Heart right ventricle (tissue), 16 donors: ENCODE measurements at places on chromosomes 16 and 17. TPM values are rescaled to one million over a fixed set of nuclear protein-coding genes. Genes with fewer than 3 reads are reported as not detected.

- peak; percentile 78 for DNase-seq
- no peaks in the 10 kb centered on the region for H3K36me3 ChIP-seq
- peak within 1 kb of the TSS; percentile 94 for H3K27ac ChIP-seq
These were observed at the start of gene TGFB1I1 for GRCh38 chr16:31471875-31472708. TGFB1I1 (plus strand) TSS chr16:31472152; CDS start chr16:31472189, 37 bp downstream.

NOG gene
- total RNA-seq: 0.30 TPM

- peaks cover 38% of the 10 kb centered on the region for H3K4me1 ChIP-seq
- peak overlapping the region; percentile 58 for H3K27ac ChIP-seq
- no peaks in the 10 kb centered on the region for H3K27me3 ChIP-seq
- no peaks in the 10 kb centered on the region for H3K36me3 ChIP-seq
- no peak for DNase-seq
- H3K4me3 ChIP-seq: no peak overlapping the region
These were observed 73.3 kb downstream of the MSI2 start for GRCh38 chr17:57329380-57330214.

DNA sequence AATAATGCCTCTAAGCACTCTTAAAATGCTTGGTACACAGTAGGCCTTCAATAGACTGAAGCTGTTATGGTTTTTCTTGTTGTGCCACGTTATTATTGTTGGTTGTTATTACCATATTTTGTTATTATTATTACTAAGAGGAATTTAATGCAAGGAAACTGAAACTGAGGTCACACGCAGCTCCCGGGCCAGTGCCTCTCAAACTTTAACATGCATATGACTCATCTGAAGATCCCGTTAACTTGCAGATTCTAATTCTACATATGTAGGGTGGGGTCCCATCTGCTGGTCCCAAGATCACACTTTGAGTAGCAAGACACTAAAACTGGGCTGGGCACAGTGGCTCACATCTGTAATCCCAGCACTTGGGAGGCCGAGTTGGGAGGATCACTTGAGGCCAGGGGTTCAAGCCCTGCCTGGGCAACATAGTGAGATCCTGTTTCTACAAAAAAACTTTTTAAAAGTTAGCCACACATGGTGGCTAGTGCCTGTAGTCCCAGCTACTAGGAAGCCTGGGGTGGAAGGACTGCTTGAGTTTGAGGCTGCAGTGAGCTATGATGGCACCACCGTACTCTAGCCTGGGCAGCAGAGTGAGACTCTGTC, 888 bp downstream of the ACSM5 start:
- H3K36me3 ChIP-seq: no peaks in the 10 kb centered on the region
- H3K27ac ChIP-seq: peak overlapping the region; percentile 64
- no peaks in the 10 kb centered on the region for H3K27me3 ChIP-seq
- no peak overlapping the region for H3K4me3 ChIP-seq

DNA sequence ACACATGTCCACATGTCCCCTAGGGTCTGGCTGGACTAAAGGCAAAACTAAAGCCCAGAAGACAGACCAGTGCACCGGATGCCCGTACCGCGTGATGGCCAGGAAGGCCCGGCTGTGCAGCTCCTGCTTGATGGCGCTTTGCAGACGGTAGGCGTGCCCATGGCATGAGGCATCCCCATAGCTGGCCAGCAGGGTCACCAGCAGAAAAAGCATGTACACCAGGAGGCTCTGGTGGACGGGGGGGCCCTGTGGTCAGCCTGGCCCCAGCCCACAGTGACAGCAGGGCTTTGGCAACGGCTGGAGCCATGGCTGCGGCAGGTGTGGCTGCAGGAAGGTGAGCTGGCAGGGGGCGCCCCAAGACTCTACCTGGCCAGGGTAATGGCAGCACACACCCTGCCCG, 42.8 kb downstream of the PKD1 start:
- peaks cover 68% of the 10 kb centered on the region for H3K36me3 ChIP-seq
- no peak overlapping the region for H3K27ac ChIP-seq
- no peaks in the 10 kb centered on the region for H3K27me3 ChIP-seq
- DNase-seq: no peak
- no peaks in the 10 kb centered on the region for H3K4me1 ChIP-seq

GRCh38 chr16:70644763-70645597, 1.4 kb upstream of the IL34 start:
- no peaks in the 10 kb centered on the region for H3K36me3 ChIP-seq
- H3K27ac ChIP-seq: no peak overlapping the region
- no peak for DNase-seq
- H3K4me1 ChIP-seq: peaks cover 6% of the 10 kb centered on the region

DNA sequence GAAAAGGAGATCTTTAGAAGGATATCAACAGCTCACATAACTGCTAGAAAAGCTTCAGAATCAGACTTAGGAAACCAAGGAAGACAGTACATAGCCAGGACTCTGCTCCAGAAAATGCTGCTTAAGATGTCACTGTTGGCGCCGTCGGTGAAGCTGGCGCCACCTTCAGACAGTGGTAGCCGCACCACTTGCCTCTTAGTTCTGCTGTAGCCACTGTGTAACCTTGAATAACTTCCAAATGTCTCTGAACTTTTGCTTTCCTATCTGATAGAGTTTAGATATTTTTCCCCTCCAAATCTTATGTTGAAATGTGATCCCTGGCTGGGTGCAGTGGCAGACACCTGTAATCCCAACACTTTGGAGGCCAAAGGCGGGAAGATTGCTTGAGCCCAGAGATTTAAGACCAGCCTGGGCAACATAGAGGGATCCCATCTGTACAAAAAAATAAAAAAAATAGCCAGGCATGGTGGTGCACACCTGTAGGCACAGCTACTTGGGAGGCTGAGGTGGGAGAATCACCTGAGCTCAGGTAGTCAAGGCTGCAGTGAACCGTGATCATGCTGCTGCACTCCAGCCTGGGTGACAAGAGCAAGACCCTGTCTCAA, 6.3 kb upstream of the USP31 start:
- no peaks in the 10 kb centered on the region for H3K4me1 ChIP-seq
- no peak overlapping the region for H3K4me3 ChIP-seq
- no peak overlapping the region for H3K27ac ChIP-seq
- no peak for DNase-seq

DNA sequence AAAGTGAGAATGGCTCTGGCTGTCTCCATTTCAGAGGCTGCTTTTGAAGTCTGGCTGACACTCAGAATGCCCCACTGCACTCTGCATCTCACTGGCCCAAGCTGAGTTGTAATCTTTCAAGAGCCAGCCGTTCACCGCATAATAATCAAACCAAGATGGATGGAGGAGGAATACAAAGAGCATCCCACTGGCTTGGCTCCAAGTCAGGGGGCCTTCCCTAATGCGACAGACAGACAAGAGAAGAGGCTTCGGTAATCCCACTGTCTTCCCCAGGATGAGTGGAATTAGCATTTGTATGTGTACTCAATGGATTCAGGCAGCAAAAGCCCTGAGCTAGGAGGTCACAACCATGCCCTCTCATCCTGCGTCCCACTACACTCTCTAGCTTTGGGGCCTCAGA, 68.0 kb downstream of the CBLN1 start:
- H3K4me1 ChIP-seq: no peaks in the 10 kb centered on the region
- no peak overlapping the region for H3K4me3 ChIP-seq
- no peak for DNase-seq

DNA sequence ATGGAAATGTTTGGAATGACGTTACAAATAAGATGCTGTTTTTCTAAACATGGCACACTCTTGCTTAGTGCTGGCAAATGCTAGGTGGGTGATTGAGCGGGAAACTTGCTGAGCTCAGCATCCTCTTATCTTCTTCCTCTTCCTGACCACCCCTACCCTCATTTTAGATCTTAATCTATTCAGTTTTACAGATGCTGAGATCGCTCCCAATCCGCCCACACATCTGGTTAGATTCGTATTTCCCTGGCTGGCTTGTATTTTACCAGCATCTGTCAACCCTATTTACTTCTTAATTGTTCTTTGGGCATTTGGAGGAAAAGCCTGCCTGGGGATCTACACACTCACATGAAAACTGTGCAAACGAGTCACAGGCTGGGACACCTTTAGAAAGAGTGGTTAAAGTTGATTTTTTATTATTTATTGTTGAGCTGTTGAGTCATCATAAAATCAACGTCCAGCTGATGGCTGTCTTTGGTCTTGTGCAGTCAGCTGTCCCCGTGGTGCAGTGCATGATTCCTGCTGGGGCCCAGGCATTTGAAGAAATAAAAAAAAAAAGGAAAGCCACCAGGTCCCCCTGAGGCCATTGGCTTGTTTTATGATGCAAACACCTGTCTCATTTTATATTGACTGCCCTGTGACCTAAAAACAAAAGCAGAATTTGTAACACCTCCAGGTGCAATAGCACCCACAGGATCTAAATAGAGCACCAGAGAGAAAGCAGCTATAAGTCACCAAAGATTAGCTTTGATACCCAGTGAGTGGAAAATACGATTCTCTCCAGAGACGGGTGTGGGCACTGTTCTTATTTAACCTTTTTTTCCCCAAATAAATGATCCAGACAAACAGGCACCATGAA, 258.6 kb downstream of the HS3ST3B1 start:
- H3K4me3 ChIP-seq: no peak overlapping the region
- no peaks in the 10 kb centered on the region for H3K4me1 ChIP-seq

DNA sequence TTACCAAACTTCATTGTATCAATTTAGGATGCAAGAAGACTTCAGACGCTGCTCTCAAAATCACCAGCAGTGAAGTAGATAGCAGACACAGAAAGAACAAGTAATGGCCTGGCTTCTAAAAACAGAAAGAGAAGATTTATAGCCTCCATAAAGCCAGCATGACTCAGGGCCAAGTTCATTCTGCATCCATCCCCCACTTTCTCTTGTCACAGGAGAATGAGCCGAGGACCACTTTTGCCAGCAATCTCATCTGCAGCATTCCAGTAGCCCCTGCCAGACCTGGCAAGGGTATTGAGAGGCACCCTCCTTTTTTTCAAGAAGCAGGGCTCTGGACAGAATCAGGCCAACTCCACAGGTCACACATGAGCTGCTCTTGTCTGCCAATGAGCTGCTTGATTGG, 355.4 kb upstream of the SOX9 start:
- H3K4me1 ChIP-seq: no peaks in the 10 kb centered on the region
- H3K4me3 ChIP-seq: no peak overlapping the region
- DNase-seq: no peak
- no peaks in the 10 kb centered on the region for H3K36me3 ChIP-seq
- H3K27me3 ChIP-seq: no peaks in the 10 kb centered on the region
- no peak overlapping the region for H3K27ac ChIP-seq

DNA sequence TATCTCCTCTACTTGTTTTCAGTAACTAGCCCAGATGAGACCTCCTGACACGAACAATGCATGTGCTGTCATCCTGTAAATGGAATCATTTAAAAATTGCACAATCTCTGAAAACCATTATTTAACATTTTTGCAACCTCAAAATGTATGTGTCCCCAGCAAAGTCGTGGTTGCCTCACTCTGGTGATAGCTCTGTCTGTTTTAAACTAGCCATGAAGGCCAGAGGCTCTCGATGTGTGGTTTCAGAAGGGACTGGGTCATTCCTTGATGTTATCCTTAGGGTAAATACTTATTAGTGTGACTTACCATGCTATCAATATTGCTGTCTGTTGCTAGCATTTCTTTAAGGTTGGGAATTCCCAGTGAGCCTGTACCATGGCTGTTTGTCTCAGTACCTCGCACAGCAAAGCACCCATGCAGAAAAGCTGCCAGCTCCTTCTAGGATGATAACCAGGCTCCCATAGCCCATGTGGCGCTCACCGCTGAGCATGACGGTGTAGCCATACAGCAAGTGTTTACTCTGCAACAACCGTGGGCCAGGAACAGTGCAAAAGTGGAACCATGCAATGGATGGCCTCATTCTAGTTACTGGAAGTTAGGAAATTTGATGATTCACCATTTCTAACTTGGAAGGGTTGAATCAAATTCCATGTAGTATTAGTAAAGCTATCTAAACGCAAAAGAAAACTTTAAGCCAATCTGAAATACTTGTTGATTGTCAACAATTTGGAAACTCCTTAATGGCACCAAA, 2.9 kb upstream of the PGS1 start:
- H3K4me1 ChIP-seq: peaks cover 24% of the 10 kb centered on the region
- no peaks in the 10 kb centered on the region for H3K27me3 ChIP-seq
- no peaks in the 10 kb centered on the region for H3K36me3 ChIP-seq
- no peak for DNase-seq

SCGB1C2 gene
- total RNA-seq: not detected
